ENCODE measurements at places on chromosomes 6 and 20.

- DNase-seq: no peak
Measured at GRCh38 chr20:50048420-50049166, 64.4 kb downstream of the UBE2V1 start.

DNA sequence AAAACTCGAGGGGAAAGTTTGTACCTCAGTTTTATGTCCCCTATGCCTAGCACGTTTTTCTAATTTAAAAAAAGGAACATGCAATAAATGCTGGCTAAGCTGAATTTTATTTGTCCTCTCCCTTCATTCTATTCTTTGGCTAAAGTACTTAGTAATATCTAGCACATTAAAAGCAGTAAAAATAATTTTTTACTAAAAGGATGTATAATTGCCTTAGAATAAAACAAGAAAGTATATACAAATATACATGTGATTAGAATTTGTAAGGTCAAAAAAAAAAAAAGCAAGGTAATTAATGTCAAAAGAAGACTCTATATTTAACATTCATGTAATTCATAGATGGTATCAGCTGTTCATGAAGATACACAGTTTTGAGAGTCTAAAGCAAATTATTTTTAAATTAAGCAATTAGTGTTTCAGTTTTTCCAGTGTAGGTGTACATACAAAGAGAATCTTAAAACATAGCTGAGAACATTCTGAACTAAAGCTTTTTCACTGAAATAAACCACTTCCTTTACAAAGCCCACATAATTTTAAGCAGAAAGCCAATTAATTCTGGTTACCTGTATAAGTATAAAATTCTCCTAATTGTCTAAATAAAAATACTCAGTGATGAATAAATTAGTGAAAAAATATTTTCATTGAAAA lies 32.4 kb downstream of the HBS1L start:
- DNase-seq: no peak

DNA sequence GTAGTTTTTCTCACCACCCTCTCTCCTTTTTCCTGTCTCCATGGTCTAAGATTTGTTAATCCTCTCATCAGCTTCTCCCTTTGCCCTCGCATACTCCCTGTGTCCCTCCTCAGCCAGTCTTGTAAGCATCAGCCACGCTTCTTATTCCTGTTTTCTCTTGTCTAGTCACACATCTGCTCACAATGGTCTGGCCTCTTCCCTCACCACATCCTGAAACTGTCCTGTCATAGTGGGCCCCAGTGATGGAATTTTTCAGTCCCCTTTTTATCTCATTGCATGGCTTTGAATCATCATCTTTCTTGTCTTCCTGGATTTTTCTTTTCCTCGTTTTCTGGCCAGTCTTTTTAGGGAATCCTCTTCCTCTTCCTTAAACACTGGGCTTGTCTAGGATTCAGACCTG lies 57.2 kb downstream of the GFRA4 start:
- DNase-seq: no peak

- peak; percentile 17 for DNase-seq
Measured at GRCh38 chr6:12751694-12752325, 35.2 kb downstream of the PHACTR1 start.

GRCh38 chr20:62895539-62895938 lies 30.8 kb downstream of the DIDO1 start:
- no peak for DNase-seq

- no peak for DNase-seq
Measured at GRCh38 chr6:5130135-5130866, 45.2 kb downstream of the PPP1R3G start.

GRCh38 chr6:153729189-153729588 lies 309.9 kb upstream of the OPRM1 start:
- DNase-seq: no peak

DNA sequence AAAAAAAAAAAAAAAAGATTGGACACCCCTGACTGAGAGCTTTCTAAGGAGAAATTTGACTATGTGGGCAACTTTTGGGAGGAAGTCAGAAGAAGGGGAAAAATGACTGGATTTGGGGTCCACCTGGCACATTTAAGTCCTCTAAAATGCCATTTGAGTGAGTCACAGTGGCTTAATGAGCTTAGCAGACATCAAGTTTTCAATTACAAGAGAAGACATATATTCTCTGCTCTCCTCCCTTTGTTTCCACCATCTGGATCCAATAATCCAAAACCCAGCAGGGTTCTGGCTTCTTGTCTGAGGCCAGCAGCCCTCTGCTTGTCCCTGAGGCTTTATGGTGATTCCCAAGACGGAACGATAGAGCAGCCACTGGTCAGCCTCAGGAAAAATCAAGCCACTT lies 6.9 kb downstream of the PI3 start:
- no peak for DNase-seq

- no peak for DNase-seq
Measured at GRCh38 chr20:41358717-41359116, 7.9 kb downstream of the EMILIN3 start.

DNA sequence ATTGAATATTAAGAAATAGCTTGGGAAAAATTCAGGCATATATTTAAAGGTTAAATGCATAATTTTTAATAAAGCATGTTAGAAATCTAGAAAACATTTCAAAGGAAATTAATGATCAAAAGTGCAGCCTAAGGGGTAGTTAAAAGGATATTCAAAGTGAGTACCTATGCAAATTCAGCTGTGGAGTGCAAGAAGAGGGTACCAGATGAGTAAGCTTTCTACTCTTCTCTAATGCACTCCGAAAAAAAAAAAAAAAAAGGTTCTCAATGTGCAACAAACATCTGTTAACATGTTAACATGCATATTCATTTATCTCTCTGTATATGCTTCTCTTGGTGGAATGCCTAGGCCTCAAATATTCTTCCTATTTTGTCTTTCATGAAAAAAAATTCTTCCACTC lies 32.0 kb upstream of the KATNA1 start:
- no peak for DNase-seq

GRCh38 chr20:21265261-21266190 lies 37.6 kb upstream of the XRN2 start:
- DNase-seq: no peak

DNA sequence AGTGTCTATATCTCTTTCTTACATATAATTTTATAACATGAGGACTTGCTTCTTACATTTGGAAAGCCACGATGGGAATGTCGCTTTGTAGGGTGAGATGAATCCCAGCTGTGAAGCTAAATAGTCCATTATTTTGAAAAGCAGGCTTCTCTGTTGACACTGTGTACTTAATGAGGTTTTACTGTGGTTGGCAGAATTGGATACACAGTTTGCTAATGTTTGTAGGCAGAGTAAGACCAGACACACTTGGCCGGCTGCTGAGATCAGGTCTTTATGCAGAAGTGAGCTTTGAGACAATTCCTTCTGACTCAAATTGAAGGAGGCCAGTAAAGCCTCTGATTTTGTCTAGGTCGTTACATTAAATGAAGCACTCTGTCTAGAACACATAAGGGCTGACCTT lies 93.0 kb downstream of the NDUFAF5 start:
- DNase-seq: no peak

DNA sequence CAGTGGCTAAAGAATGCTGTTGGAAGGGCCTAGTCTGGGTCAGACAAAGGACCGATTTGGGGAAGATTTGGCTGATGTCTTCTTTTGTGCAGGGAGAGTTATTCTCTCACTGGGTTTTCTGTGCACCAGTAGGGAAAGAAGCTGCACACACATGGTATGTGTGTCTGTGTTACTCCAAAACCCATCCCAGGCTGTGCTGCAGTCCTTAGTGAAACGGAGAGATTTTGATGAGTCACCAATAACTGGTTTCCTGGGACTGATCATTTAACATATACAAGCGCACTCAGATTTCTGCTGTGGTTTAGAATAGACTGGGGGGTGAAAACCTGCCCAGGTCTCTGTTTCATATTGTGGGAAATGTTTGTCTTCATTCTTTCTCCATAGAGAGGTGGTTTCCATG lies 1049.8 kb downstream of the KIF16B start:
- no peak for DNase-seq

- no peak for DNase-seq
Measured at GRCh38 chr6:75893058-75893775, 144.2 kb downstream of the MYO6 start.

- DNase-seq: no peak
Measured at GRCh38 chr6:54053881-54054391, 57.3 kb upstream of the MLIP start.

DNA sequence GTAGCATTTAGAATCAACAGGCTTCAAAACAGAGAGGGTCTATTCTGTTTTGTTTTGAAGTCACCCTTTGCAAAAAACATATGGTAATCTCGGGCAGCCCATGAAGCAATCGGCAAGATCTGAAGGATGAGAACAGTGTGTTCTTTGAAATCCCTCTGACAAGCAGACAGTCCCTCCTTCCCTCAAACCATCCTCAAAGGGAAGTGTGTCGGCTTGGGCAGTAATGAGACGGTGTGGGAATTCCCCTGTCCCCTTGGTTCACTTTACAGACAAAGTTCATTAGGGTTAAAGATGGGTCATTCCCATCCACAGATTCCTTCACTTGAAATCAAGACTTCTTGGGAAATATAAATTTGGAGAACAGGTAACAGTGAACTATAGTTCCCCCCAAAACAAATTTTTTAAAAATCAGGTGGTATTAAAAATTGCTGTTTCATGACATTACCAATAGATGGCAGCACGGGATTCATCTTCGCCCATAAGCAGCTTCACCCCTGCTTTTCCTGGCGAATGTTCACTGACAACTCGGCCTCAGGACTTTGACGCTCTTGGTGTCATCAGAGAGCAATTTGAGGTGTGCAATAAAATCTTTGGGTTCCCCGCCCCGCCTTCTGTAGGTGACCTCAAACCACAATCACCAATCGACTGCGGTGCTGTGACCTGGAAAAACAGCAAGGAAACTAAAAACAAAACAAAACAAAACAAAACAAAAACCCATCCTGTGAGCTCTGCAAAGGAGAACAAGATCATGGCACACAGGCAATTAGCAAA lies 159.3 kb upstream of the TNFAIP3 start:
- DNase-seq: peak; percentile 48

GRCh38 chr6:138250513-138251247 lies 32.4 kb upstream of the PBOV1 start:
- DNase-seq: no peak

All from stimulated activated CD4-positive, alpha-beta T cell treated with anti-CD3 and anti-CD28 coated beads, TNF-alpha, amount 100 ng/mL, for 48 hours (primary cell).